ENCODE measurements at places on chromosomes 2 and 18.
A peak's percentile ranks its signal among the peaks of the same experiment; 100 is the strongest.

DNA sequence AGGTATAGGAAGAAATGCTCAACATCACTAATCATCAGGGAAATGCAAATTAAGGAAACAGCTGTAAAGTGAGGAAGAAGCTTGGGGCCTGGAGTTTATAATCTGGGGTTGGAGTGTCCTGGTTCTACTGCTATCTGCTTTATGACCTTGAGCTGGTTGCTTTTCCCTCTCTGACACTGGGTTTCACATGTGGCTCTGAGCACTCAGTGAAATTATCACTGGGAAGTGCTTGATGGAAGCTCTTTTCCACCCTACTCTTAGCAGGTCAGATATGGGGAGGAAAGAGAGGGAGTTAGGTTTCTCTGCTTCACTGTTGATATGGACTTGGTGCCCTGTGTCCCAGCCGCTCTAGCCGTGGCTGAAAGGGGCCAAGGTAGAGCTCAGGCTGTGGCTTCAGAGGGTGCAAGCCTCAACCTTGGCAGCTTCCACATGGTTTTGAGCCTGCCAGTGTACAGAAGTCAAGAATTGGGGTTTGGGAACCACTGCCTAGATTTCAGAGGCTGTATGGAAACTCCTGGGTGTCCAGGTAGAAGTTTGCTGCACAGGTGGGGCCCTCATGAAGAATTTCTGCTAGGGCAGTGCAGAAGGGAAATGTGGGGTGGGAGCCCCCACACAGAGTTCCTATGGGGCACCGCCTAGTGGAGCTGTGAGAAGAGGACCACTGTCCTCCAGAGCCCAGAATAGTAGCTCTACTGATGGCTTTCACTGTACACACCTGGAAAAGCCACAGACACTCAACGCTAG, 52.3 kb downstream of the INPP4A start:
- no peak for DNase-seq

DNA sequence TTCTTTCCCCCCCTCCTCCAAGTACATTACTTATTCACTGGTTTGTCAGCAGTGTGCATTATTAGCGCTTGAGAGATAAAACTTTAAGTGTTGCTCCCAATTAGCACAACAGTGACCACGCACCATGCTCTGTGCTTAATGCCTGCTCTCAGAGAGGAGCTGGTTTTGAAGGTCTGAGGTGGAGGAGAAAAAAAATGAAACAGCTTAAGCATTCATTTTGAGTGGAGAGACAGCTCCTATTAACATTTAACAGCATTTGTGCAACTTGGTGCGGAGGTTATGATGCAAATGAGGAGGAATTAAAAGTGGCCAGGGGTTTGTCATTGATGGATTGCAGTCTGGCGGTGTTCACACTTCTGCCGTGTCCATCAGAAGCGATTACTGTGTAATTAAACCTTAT, 141.8 kb downstream of the FIGN start:
- no peak for DNase-seq

DNA sequence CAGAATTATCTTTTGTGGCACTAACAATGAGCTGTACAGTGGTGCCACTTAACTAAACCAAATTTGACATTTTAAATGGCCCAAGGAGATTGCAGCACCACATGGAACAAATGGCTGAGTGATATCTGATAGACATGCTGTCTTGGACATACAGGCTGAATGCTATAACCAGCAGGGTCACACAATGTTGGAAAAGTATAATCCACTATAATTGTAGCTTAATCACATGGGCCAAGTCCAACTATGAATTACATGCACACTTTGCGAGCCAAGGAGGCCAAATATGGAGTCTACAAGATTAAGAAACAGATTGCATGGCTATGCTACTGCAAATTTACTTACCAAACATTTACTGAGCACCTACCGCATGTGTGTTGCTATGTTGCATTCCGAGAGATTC, 69.0 kb downstream of the AOX1 start:
- DNase-seq: peak; percentile 75

DNA sequence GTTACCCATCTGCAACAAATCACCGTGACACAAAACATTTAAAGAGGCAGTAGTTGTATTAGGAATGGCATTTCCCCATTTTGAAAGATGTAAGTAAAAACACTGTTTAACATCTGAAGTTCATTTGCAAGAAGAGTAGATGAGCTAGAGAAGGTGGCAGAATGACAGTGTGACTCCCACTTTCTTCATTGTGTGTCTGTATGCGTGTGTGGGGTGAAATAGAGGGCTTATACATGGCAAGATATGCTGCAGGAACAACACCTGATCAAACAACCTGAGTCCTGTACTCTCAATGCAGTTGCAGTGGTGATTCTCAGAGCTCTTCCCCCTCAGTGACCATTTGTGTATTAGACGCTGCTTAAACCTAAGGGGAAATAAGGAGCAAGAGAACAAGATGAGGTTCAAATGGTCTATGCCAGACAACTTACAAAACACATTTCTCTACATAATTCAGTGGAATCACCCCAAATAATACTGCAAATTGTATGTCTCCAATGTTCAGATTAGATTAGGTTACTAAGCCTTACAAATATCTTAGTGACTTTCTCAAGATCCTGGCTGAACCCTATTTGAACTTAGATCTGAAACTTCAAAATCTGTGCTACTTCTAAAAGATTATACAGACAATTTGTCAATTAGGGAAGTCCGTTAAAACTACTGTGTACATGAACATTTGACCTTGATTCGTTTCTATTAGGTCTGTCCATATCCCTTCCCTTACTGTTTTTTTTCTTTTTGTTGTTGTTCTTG, 230.1 kb downstream of the LRRTM1 start:
- peak; percentile 17 for DNase-seq

GRCh38 chr2:195945056-195945455, 123.6 kb downstream of the DNAH7 start:
- no peak for DNase-seq

GRCh38 chr2:88355486-88355885, 97.0 kb downstream of the FOXI3 start:
- no peak for DNase-seq

DNA sequence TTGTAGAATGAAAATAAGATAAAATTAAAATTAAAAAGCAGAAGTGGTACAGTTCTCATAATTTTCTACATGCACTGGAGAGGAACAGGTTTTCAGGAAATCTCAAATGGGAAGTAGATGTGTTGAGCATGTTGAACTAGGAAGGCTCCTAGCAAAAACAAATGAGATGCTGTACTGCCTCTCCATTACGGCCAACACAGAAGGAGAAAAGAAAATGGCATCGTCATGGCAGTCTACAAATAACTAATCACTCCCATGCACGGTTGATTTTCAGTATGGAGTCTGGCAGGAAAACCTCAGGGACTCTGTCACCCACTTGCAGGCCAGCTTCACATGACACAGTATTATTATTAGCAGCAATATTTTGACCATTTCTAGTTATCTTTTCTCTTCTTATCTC, 278.7 kb downstream of the NRXN1 start:
- DNase-seq: no peak

- no peak for DNase-seq
Observed at GRCh38 chr2:141641462-141641861, 489.4 kb downstream of the LRP1B start.

DNA sequence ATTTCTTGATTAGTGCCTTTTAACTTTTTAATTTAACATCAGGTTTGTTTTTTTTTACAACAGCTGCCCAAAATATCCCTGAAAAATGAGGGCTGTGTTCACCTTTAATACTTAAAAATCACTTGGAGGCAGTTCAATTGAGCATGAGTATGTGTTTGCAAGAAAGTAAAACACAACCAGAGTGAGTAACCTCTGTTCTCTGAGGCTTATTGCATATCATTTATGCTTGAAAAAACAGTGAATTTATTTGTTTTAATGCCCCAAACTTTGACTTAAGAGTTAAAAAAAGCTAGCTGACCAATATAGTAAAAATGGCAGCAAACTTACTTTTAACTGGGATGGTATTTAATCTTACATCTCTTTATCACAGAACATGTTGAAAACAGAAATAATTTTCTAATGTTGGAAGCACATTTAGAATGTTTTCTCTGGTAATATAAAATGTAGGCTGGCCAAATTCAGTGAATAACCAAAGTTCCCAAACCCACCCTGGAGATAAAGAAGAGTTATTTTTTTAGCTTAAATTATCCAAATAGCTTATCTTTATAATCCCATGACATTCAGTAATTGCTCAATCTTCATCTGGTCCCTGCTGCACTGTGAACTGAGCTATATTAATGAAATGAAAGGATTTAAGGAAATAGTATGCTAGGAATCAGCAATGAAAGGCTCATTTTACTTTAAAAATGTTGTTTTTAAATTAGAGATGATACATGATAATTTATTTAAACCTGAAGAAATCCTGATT, 24.8 kb upstream of the EFEMP1 start:
- no peak for DNase-seq

- DNase-seq: no peak
Observed at GRCh38 chr2:119441376-119442225, 9.9 kb downstream of the TMEM37 start.

- DNase-seq: no peak
Observed at GRCh38 chr2:63343397-63344109, 244.7 kb downstream of the WDPCP start.

DNA sequence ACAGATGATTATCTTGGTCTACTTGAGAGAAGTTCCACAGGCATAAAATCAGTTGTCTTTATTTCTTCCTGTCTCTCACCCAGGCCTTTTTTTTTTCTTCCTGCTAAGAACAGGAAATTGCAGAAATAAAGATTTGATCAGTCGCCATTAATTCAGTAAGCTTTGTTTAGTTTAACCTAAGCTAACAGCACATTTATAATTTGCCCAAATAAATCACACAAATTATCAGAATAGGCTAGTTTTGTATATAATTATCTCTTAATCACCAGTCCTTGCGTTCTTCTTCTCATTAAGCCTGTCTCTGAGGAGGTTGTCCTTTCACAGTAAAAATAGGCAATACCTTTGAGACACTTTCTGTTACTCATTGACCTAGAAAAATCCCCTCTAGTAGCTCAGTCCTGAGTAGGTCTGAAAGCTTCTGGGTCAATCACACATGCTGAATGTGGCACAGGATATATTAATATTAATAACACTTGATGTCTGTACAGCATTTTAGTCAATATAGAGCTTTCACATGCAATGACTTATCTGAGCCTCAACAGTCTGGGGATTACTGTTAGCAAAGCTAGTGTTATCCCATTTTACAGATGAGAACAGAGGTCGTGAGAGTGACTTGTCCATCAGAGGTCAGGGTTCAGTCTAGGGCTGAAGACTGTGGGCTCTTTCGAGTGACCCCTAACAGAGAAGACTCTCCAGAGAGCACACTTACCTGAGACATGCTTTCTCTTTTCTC, 11.2 kb upstream of the STK17B start:
- no peak for DNase-seq

DNA sequence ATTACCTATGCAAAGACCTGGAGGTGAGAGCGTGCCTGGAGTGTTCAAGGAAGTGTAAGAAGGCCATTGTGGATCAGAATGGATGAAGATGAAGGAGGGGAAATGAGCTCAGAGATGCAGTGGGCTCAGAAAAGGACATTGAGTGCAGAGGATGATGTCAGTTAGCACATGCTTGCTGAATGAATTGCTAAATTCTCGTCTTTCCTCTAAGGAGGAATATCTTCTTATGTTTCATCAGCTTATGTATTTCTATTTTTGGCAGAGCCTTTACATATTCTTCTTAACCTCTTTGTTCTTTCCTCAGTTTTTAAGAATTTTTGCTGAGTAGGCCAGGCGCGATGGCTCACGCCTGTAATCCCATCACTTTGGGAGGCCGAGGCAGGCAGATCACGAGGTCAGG, 30.9 kb downstream of the FAM171B start:
- no peak for DNase-seq

- DNase-seq: no peak
Observed at GRCh38 chr2:206955253-206955652, 15.9 kb downstream of the CPO start.

- no peak for DNase-seq
Observed at GRCh38 chr2:168766600-168766999, 35.8 kb upstream of the NOSTRIN start.

- no peak for DNase-seq
Observed at GRCh38 chr2:44941551-44942234, at the start of gene SIX3. TSS of gene SIX3 (plus strand) at chr2:44941702. CDS start at chr2:44942105, 403 bp downstream.

DNA sequence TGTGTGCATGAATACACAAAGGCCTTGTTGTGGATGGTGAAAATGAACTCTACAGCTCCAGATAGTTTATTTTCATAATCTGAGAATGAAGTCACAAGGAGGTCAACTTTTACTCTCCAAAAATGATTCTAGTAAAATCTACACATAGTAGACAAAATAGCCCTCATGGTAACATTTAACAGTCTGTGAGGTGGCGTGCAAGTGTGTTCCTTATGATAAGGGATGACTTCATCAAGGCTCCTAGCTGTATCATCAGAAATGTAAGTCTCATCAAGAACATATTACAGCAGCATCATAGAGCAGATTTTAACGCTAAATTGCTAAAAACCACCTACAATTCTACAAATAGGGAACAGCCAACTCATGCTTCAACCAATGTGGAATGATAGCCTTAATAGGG, 72.3 kb upstream of the RIOK3 start:
- no peak for DNase-seq

DNA sequence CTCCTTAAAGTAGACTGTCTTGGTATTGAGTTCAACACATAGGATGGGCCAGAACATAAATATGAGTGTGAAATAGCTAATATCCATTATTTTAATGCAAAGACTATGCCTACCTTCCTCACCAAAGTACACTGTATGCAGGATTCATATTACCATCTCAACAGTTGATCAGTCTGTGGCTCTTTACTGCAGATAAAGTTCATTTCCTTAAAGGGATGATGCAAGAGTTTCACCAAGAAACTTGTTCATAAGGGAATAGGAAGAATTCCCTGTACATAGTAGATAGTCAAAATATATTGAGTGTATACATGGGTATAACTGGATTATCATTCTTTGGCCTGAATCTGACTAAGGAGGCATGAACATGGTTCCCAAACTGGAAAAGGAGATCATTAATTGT, 35.0 kb downstream of the MARS2 start:
- no peak for DNase-seq

GRCh38 chr2:217004656-217005055, 144.8 kb upstream of the TNP1 start:
- peak; percentile 10 for DNase-seq

GRCh38 chr2:111041398-111042202, 79.1 kb upstream of the BCL2L11 start:
- peak; percentile 74 for DNase-seq

GRCh38 chr2:66164470-66164869, 270.5 kb upstream of the MEIS1 start:
- no peak for DNase-seq

DNA sequence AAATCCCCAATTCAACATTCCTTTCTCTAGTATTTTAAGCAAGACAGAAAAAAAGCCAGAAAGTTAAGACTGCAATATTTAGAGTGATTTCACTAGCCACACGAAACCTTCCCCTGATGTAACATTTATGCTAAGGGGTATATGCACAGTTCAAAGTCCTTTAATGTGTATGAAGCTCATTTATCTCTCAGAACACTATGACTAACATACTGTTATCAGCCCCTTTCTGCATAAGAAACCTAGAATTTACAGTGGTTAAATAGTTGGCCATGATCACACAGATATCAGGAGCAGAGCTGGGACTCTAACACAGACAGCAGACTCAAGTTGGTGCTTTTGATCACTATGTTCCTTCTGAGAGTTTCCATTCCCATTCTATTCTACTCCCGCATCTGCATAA, 185.5 kb downstream of the CDH2 start:
- DNase-seq: no peak

GRCh38 chr2:235935773-235936172, 232.4 kb downstream of the GBX2 start:
- no peak for DNase-seq

GRCh38 chr2:221495731-221496130, 76.4 kb downstream of the EPHA4 start:
- DNase-seq: no peak

Data from esophagus muscularis mucosa (tissue), 4 donors.